ENCODE measurements at places on chromosomes 11 and 22. TPM values are rescaled to one million over a fixed set of nuclear protein-coding genes. Genes with fewer than 3 reads are reported as not detected.

SELENOM gene
- total RNA-seq, result 65.4 TPM

KCNJ11 gene
- 7.0 TPM for total RNA-seq

TSPAN32 gene
- total RNA-seq, result not detected

RBFOX2 gene
- 25.5 TPM for total RNA-seq

ASRGL1 gene
- total RNA-seq, result 10.4 TPM

Measured in A549 treated with AZD2906 at 1 μM for 4 hours (cell line).